ENCODE measurements at places on chromosomes 5 and 9. TPM values are rescaled to one million over a fixed set of nuclear protein-coding genes. Genes with fewer than 3 reads are reported as not detected.

- no peaks in the 10 kb centered on the region for H3K36me3 ChIP-seq
- H3K4me3 ChIP-seq, result no peak overlapping the region
- no peaks in the 10 kb centered on the region for H3K4me1 ChIP-seq
Observed at GRCh38 chr9:86822006-86822801, 125.1 kb downstream of the GAS1 start.

GRCh38 chr5:35001842-35002241 is 45.9 kb downstream of the AGXT2 start:
- no peak for DNase-seq
- H3K27me3 ChIP-seq, result no peaks in the 10 kb centered on the region
- no peak overlapping the region for H3K27ac ChIP-seq
- no peak overlapping the region for H3K4me3 ChIP-seq

GRCh38 chr9:86034863-86035734 is 64.3 kb downstream of the GOLM1 start:
- no peak overlapping the region for H3K4me3 ChIP-seq
- H3K36me3 ChIP-seq, result peaks cover 7% of the 10 kb centered on the region
- no peaks in the 10 kb centered on the region for H3K4me1 ChIP-seq

DNA sequence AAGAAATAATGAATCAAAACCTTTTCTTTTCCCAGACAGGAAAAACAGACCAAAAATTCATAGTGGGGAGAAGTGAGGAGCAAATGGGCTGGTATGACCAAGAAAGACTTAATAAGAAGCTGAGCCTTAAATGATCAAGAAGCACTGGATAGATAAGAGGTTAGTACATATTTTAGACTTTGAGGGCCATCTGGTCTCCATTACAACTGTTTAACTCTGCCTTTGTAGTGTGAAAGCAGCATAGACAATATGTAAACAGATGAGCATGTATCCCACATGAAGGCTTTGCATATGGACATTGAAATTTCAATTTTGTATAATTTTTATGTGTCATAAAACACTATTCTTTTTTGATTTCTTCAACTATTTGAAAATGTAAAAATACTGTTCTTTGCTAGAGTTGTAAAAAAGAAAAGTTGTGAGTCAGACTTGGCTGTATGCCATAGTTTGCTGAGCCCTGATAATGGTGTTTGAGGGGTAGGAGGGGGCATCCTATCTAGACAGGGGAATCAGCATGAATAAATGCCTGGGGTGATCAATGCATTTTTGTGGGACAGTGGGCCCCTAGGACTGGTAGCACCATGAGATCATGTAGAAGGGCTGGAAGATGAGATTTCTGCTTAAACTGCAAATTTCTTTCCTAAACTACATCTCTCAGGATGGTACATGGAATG is 91.8 kb upstream of the GPR151 start:
- no peak overlapping the region for H3K4me3 ChIP-seq
- H3K36me3 ChIP-seq, result no peaks in the 10 kb centered on the region
- H3K27ac ChIP-seq, result no peak overlapping the region
- no peaks in the 10 kb centered on the region for H3K4me1 ChIP-seq

DNA sequence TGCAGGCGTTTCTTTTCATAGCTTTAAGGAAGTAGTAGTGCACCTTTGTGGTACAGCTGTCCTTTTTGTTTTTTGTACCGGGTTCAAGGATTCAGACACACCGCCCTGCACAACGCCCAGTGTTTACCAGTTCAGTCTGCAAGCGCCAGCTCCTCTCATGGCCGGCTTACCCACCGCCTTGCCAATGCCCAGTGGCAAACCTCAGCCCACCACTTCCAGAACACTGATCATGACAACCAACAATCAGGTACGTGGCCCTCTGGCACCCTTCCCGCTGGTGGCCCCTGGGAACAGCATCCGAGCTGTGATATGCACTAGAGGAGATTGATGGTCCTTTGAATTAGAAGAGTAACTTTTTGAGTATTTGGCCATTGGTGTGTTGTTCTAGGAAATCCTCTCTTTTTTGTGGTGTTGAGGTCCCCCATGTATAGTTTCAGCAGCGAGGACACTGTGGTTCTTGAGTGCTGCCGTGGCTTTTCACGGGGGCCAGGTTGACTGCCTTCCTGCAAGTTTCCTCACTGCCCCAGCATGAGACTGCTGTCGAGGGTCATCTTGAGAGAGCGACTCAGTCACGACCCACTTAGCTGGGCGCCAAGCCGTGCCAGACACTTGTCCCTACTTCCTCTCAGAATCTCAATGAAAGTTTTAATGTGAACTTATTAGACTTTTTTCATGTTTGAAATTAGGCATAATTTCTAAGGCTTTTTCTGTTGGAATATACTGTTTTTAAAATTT is 37.9 kb downstream of the TENT4A start:
- H3K27ac ChIP-seq, result no peak overlapping the region
- DNase-seq, result peak; percentile 37
- no peak overlapping the region for H3K4me3 ChIP-seq
- H3K4me1 ChIP-seq, result no peaks in the 10 kb centered on the region

DNA sequence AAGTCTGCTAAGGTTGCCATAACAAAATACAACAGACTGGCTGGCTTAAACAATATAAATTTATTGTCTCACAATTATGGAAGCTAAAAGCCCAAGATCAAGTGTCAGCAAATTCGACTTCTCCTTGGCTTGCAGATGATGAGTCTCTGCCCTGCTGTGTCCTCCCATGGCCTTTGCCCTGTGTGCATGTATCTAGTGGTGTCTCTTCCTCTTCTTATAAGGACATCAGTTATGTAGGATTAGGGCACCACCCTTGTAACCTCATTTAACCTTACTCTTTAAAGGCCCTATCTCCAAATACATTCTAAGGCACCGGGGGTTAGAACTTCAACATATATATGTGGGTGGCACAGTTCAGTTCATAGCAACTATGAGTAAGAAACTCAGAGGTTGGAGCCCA is 157.9 kb upstream of the RASA1 start:
- H3K27me3 ChIP-seq, result no peaks in the 10 kb centered on the region
- H3K36me3 ChIP-seq, result no peaks in the 10 kb centered on the region
- H3K4me3 ChIP-seq, result no peak overlapping the region
- DNase-seq, result no peak
- H3K4me1 ChIP-seq, result no peaks in the 10 kb centered on the region

DNA sequence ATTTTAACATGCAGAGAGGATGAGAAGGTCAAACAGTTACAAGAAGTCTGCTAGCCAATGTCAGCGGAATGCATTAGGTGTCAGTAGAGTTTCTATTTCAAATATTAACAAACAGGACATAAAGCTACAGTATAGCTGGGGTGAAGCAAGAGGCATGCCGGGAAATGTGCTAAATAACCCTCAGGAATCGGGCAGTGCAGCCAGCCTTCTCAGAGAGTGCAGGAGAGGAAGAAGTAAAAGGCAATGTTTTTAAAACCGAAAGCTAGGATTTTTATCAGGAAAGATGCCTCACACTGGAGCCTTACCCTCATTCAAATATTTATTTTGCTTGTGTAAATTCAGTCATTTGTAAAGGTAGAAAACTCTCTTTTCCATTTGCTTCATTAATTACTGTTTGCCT is 59.1 kb upstream of the SH3GL2 start:
- H3K36me3 ChIP-seq, result no peaks in the 10 kb centered on the region
- H3K27me3 ChIP-seq, result no peaks in the 10 kb centered on the region
- H3K4me1 ChIP-seq, result no peaks in the 10 kb centered on the region
- H3K4me3 ChIP-seq, result no peak overlapping the region
- no peak for DNase-seq

DNA sequence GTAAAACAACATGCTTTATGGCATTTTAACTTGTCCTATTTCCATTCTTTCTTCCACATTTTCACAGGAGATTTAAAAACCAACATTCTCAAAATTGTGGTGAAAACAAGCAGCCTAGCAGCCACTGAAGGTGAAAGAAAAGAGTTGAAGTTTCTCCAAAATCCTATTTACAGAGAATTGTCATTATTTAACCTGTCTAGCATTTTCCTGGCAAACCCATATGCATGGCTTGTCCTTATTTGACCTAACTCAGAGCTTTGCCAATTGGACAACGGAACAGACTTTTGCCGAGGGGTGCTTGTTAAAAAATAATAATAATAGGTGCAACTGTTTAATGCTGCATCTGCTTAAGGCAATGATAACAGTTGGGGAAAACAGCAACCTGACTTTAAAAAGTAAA is 80.4 kb upstream of the PCSK5 start:
- no peaks in the 10 kb centered on the region for H3K4me1 ChIP-seq
- H3K4me3 ChIP-seq, result no peak overlapping the region
- no peak overlapping the region for H3K27ac ChIP-seq

- DNase-seq, result no peak
- H3K36me3 ChIP-seq, result peaks cover 9% of the 10 kb centered on the region
- no peaks in the 10 kb centered on the region for H3K27me3 ChIP-seq
- H3K27ac ChIP-seq, result peak overlapping the region; percentile 61
- H3K4me3 ChIP-seq, result no peak overlapping the region
- peaks cover 79% of the 10 kb centered on the region for H3K4me1 ChIP-seq
Observed at GRCh38 chr9:134405527-134405926, 79.3 kb downstream of the RXRA start.

GRCh38 chr9:74595286-74595685 is 98.2 kb downstream of the RORB start:
- DNase-seq, result no peak
- H3K27ac ChIP-seq, result no peak overlapping the region
- H3K4me1 ChIP-seq, result no peaks in the 10 kb centered on the region
- no peaks in the 10 kb centered on the region for H3K27me3 ChIP-seq

DNA sequence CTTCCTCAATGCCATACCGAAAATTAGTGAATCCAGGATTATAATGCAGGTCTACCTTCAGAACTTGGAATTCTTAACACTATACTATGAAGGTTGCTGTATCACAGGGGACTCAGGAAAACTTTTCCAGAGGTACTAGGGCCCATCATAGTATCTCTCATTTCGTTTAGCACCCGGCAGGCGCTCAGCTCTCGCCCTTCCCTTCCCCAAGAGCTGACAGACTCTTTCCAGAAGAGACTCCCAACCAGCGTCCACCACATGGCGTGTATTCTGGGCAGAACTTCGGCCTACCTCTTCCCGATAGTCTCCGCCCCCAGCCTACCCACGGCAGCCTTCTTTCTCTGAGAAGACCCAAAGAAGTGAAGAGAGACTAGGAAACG is 271 bp downstream of the NOL8 start:
- H3K4me3 ChIP-seq, result peak overlapping the region; percentile 67
- H3K27me3 ChIP-seq, result no peaks in the 10 kb centered on the region
- H3K4me1 ChIP-seq, result peaks cover 20% of the 10 kb centered on the region

DNA sequence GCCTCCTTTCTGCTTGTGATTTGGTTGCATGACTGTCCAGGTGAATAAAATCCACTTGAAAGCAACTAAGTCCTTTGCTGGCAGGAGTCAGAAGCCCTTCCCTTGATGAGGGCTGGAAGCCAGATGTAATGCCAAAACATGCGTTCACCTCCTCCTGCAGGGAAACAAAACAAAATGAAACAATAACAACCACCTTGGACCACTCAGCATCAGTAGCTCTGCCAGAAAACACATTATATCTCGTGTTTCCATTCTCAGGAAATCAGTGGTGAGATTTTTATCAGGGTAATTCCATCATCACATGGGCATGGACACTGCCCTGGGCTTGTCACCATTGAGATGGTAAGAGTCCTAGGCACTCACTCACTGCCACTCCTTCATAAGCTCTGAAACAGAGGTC is 350.3 kb upstream of the ACTBL2 start:
- H3K4me1 ChIP-seq, result no peaks in the 10 kb centered on the region
- DNase-seq, result no peak
- H3K27ac ChIP-seq, result no peak overlapping the region
- no peaks in the 10 kb centered on the region for H3K36me3 ChIP-seq
- no peaks in the 10 kb centered on the region for H3K27me3 ChIP-seq

- H3K4me3 ChIP-seq, result no peak overlapping the region
- H3K36me3 ChIP-seq, result no peaks in the 10 kb centered on the region
- H3K27ac ChIP-seq, result no peak overlapping the region
- H3K27me3 ChIP-seq, result no peaks in the 10 kb centered on the region
Observed at GRCh38 chr5:11931638-11932037, 27.4 kb upstream of the CTNND2 start.

DNA sequence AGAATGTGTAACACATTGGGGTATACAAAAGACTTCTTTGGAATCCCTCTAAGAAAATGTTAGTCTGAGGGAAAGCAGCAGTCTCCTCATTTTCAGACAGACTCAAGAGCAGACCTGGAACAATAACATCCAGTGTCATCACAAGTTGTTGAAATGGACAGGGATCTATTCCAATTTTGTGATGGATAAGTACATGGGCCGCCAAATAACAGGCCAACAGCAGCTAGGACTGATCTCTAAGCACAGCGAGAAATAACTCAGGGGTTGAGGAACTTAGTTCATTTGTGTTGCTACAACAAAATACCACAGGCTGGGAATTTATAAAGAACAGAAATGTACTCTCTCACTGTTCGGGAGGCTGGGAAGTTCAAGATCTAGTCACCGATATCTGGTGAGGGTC is 7.6 kb upstream of the ITGA2 start:
- DNase-seq, result no peak
- H3K27ac ChIP-seq, result no peak overlapping the region
- H3K27me3 ChIP-seq, result no peaks in the 10 kb centered on the region
- H3K4me1 ChIP-seq, result peaks cover 4% of the 10 kb centered on the region
- H3K4me3 ChIP-seq, result no peak overlapping the region

DNA sequence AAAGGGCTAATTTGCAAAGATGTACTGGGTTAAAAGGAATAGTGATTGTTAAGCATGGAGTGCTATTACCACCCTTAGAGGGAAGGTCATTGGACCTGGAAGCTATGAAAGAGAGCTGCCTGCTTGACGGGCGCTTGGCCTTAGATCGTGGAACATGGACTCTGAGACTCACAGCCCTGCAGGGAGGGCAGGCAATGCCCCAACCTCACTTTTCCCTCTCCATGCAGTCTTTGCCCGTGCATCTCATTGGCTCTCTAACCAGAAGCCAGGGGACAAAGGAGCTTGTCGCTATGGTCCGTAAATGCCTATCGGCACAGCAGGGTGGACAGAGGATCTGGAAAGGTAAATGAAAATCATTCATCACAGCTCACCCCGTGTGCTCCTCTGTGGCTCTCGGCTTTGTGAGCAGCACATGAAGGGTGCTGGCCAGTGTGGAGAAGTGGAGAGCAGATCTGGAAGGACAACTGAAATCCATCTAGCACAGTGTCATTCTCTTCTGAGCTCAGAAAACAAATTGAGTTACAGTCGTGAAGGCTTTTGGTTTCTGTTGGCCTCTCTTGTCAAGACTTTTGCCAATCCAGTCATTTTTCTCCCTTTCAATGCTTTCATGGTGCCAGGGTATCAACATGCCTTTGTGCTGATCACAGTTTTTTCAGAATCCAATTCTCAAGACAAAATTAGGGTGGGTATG is 186.2 kb downstream of the SNX18 start:
- no peak overlapping the region for H3K4me3 ChIP-seq
- DNase-seq, result no peak
- no peak overlapping the region for H3K27ac ChIP-seq
- peaks cover 36% of the 10 kb centered on the region for H3K4me1 ChIP-seq
- H3K27me3 ChIP-seq, result no peaks in the 10 kb centered on the region
- no peaks in the 10 kb centered on the region for H3K36me3 ChIP-seq

ANKRD20A1 gene
- 1.5 TPM for total RNA-seq

PCDHAC1 gene
- 3.7 TPM for total RNA-seq

TRIM52 gene
- total RNA-seq, result 16.3 TPM

TRIM36 gene
- total RNA-seq, result 3.7 TPM

GARNL3 gene
- 8.0 TPM for total RNA-seq

ADGRD2 gene
- total RNA-seq, result not detected

GABRA1 gene
- not detected for total RNA-seq

PRELID2 gene
- total RNA-seq, result 9.2 TPM

DHX29 gene
- total RNA-seq, result 20.7 TPM

HACD4 gene
- total RNA-seq, result 10.6 TPM

LCN15 gene
- total RNA-seq, result not detected

PCDHB4 gene
- total RNA-seq, result 3.0 TPM

PLAC8L1 gene
- total RNA-seq, result not detected

APBA1 gene
- 6.2 TPM for total RNA-seq

SPINK1 gene
- total RNA-seq, result not detected

FAM78A gene
- total RNA-seq, result 14.8 TPM

NTRK2 gene
- 0.98 TPM for total RNA-seq

MPDZ gene
- 37.8 TPM for total RNA-seq

All from upper lobe of right lung (tissue), 1 donor.